ENCODE measurements at places on chromosomes 16 and 17.

DNA sequence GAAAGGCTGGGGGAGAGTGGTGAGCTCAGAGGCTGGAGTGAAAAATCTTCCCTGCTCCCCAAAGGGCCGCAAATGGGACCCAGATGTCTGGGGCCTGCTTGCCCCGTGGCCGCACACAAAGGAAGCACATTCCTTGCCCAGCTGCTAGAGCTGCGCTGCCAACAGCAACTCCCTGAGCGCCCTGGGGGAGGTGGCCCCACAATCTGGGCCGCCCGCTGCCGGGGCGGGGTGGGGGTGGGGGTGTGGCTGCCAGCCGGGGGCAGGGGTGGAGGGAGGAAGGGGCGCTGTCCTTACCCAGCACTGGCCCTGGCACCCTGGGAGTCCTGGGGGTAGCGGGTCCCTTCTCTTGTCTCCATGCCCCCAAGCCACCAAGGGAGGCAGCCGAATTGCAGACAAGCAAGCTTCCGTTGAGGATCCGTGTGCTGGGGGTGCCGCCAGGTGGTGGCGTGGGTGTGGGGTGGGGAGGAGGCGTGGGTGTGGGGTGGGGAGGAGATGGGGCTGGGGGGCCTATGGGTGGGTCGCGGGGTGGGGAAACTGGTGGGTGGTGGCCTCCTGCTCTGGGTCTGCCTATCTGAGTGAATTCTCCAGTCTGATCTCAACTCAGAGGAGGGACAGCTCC is 48.4 kb upstream of the PABPN1L start:
- DNase-seq = no peak

GRCh38 chr16:82432261-82432660 is 194.5 kb upstream of the CDH13 start:
- DNase-seq = no peak

- DNase-seq = no peak
Measured at GRCh38 chr17:78669975-78670518, 92.9 kb upstream of the DNAH17 start.

DNA sequence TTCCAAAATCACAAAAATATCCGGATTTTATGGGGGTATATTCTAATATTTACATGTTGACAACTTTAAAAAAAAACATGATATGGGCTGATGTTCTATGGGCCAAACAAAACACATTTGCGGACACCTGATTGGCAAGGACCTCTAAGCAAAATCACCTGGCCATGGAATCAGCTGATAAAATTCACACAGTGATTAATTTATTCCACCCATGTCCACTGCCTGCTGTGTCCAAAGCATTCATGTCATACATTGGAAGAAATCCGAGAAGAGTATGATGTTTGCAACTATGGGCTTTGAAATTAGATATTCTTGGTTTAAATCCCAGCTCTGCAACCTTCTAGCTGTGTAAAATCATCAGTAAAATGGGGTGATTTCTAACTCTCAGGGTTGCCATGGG is 538.7 kb downstream of the HAPSTR1 start:
- no peak for DNase-seq

- no peak for DNase-seq
Measured at GRCh38 chr17:17826342-17826713, 10.5 kb downstream of the SREBF1 start.

DNA sequence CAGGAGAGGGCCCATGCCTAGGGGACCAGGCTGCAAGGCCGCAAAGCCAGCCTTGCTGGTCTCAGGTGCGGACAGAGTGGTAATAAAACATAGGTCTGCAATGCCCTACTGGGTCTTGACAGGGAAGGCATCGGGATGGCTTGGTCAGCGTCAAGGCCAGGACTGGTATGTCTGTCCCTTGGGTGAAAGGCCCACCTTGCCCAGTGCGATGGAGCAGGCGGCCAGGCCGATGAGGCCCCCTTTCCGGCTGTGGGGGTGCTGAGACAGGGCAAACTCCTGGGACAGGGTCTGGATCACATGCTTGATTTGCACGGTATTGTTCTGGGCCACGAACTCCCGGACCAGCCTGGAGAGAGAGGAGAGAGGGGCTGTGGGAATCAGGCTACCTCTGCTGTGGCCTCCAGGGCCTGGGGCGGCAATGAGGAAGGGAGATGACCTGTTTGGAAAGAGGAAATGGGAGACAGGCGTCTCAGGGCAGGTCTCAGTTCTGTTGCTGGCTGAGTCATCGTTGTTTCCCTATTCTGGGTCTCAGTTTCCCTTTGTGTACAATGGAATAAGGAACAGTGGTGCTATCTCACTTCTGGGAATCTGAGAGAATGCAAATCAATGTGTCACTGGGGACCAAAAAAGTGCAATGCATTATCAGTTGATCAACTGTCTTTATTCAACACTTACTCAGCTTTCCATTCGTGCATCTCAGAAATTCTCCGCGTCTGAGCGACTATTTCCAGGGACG is 14.8 kb downstream of the VAC14 start:
- DNase-seq = no peak

DNA sequence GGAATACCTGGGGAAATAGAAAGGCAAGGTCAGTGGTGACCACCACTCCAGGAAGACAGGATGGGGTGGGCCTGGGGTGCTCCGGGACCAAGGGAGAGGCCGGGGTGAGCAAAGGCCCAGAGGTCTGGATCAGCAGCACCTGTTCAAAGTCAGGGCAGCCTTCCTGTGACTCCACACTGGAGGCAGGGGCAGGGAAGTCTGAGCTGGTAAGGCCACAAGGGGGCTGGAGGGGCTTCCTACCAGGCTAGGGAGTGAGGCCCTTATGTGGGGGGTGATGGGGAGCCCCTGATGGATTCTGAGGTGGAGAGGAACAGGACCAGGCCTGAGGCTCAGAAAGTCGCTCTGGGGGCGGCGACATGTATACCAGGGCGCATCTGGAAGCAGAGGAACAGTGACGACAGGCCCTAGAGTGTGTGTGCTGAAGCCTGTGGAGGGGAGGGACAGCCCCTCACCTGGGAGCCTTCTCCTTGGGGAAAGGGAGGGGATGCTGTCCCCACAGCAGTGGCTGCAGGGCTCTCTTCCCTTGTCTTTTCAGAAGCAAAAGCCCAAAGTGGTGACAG is 3.7 kb downstream of the C16orf78 start:
- no peak for DNase-seq

GRCh38 chr16:88113545-88114045 is 162.4 kb downstream of the BANP start:
- DNase-seq = no peak

DNA sequence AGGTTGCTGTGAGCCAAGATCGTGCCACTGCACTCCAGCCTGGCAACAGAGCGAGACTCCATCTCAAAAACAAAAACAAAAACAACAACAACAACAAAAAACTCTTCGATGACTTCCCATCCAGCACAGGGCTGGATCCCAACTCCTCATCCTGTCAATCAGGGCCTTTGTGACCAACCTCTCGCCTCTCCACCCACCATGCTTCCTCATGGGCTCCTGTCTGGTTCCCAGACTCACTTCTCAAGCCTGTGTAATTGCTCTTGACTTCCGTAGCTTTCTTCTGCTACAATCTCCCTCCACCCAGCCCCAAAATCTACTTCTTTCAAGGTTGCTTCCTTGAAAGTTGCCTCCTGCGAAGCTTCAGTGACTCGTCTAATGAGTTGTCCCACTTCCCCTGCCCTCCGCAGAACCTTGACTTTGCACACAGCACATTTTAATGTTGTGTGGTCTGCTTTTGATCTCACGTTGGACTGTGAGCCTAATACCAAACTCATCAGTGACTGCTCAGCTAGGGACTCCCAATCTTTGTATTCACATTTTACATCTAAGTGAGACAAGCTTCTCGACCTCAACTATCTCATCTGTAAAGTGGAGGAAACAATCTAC is 936 bp upstream of the RASL10B start:
- DNase-seq = no peak

DNA sequence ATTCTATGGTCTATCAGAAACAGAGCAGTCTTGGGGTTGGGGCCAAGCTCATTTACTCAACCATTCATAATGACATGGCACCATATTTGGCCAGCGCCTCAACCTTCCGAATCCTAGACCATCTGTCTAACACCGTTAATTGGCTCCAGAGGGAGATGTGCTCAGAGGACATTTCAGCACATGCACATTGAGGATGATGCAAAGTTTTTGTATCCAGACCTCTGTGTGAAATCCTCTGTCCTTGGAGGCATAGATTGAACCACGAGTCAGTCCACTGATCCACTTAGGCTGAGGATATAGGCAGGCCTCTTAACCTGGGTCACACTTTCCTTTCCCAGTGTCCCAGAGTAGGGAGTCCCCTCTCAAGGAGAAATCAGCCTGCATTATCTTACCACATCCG is 85.5 kb downstream of the SHISA6 start:
- no peak for DNase-seq

DNA sequence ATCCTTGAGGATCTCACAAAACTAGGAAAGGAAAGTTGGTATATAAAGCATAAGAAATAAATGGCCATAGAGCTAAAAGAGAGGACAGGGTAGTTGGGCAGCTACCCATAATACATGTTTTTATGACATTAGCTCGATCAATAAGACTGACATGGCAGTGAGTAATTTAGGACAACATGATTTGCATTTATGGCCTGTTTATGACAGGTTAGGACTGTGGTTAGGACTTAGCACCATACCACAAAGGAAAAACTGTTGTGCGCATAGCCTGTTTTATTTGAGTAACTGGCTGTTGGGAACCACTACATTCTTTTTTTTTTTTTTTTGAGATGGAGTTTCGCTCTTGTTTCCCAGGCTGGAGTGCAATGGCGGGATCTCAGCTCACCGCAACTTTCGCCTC is 18.0 kb upstream of the TRIM37 start:
- no peak for DNase-seq

- DNase-seq = no peak
Measured at GRCh38 chr17:40350689-40351358, 13.7 kb downstream of the GJD3 start.

DNA sequence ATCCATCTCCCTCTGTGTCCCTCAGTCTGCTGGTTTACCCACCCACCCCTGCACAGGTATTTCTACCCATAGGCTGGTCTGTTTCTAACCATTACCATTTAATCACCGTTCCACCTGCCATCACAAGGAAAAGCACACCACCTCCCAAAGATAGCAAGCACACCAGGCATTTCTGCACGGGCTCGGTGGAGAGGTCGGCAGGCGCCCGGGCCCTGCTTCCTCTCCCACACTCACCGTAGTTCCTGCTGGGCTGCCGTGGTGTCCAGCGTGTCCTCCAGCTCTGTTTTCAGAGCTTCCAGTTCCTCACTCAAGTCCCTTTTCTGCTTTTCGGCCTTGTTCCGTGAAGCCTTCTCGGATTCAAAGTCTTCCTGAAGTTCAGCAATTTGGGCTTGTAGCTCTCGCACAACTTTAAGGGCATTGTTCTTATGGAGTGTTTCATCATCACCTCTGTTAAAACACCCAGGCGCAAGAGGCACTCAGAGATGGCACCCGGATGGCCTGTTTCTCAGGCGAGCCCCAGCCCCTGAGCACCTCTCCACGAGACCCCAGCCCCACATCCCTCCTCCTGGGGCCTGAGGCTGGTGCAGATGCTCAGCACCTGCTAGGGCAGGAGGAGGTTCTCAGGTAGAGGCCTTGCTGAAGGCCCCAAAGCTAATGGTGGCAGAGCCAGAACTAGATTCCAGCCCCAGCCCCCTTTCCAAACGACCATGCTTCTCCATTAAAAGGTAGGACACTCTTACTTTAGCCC is 69.0 kb downstream of the NDEL1 start:
- DNase-seq = no peak

DNA sequence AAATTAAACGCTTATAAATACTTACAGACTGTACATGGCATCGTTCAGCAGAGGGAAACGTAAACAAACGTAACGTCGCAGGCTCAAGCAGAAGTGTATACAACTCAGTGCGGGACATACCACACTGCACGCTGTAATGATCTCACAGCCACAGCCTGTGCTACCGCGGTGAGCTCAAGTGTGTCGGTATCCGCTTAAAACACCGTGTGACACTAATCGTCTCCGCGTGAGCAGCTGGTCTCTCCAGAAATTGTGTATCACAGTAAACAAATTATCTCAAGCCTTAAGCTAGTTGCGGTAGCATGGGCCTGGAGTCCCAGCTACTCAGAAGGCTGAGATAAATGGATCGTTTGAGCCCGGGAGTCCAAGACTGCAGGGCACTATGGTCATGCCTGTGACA is 115.3 kb downstream of the ANKRD11 start:
- no peak for DNase-seq

GRCh38 chr17:76940738-76941350 is 72.6 kb downstream of the MGAT5B start:
- DNase-seq = no peak

DNA sequence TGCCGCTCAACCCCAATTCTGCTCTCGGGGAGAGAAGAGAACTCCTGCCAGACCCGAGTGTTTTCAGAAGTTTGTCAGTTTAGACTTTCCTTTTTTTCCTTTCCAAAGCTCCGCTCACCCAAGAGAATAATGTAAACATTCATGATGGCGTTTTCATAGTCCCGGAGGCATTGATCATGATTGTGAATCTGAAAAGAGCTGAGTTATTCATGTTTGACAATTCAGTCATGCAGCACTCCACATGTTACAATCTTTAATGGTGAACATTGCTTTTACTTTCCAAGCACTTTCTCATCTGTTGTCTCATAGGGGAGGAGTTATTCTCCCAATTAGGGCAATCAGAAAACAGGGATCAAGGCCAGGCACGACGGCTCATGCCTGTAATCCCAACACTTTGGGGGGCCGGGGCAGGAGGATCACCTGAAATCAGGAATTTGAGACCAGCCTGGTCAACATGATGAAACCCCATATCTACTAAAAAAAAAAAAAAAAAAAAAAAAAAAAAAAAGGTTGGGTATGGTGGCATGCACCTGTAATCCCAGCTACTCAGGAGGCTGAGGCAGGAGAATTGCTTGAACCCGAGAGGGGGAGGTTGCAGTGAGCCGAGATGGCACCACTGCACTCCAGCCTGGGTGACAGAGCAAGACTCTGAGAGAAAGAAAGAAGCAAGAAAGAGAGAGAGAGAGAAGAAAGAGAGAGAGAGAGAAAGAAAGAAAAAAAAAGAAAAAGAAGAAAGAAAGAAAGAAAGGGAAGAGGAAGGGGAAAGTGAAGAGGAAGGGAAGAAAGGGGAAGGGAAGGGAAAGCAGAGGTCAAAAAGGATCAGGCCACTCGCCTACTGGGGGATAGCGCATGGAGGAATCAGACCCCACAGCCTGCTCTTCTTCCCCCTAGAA is 70.0 kb upstream of the TNRC6C start:
- no peak for DNase-seq

DNA sequence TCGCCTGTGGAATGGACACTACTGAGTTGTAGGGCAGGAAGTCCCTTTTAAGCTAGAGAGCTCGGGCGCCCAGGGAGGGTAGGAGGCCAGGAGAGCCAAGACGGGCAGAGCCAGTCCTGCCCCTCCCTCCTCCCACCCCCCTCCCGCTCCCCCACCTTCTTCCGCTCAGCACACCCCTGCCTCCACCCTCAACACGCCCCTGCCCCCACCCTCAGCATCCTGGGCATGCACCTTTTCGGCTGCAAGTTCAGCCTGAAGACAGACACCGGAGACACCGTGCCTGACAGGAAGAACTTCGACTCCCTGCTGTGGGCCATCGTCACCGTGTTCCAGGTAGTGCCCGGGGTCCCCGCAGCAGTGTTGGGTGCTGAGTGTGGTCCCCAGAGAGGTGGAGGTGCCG is 18.3 kb downstream of the TPSG1 start:
- DNase-seq = no peak

DNA sequence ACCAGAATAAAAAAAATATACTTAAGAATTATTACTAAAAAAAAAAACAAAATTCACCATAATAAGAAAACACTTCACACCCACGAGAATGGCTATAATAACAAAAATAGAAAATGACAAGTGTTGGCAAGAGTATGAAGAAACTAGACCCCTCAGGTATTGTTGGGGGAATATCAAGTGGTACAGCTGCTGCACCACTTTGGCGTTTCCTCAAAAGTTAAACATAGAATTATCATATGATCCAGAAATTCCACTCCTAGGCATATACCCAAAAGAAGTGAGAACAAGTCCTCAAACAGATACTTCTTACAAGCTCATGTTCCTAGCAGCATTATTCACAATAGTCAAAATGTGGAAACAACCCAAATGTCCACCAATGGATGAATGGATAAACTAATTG is 26.3 kb downstream of the AMFR start:
- DNase-seq = no peak

Measured in muscle of arm (tissue), 14 donors.